GM04504 (cell line): ENCODE measurements at places on chromosomes 5 and 9.

DNA sequence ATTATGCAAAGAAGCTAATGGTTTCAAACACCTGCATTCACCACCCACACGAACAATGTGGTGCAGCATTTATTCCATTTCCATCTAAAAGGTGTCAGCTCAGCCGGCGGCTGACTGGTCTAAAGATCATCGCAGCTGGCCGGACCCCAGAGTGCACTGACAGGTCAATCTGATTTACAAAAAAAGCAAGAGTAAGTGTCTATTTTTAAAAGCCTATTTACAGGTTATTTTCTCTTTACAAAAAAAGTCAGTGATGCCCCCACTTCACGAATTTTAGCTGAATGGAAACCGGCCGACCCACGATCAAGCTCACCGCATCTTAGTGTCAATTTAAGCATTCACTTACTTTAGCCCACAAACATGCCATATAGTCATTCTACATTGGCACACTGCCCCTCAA, 58.3 kb downstream of the SEMA4D start:
- DNase-seq, result no peak

- DNase-seq, result no peak
Observed at GRCh38 chr5:54832858-54833257, 152.5 kb downstream of the ESM1 start.

- no peak for DNase-seq
Observed at GRCh38 chr9:33158843-33159776, 8.0 kb downstream of the B4GALT1 start.

GRCh38 chr5:102542057-102542456, 43.3 kb upstream of the SLCO6A1 start:
- no peak for DNase-seq

GRCh38 chr5:95895771-95896170, 65.9 kb downstream of the ELL2 start:
- no peak for DNase-seq

DNA sequence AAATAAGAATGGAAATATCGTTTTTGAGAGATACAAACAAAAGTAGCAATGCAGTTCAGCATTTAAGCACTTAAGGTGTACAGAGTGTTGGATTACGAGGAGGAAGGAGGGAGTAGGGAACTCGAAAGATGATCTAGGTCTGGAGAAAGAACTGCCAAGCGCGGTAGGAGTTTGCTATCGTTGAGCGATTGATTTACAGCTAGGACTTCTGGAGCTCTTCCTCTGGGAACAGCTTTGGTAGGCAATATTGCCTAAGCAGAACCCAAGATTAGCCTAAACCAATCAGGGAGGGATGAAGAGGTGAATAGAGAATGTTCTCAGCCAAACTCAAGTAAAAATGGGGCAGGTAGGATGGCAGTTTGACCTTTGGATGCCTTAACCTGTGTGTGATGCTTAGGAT, 965 bp downstream of the CLTA start:
- no peak for DNase-seq

GRCh38 chr9:3023449-3023848, 179.6 kb upstream of the PUM3 start:
- no peak for DNase-seq

- DNase-seq, result no peak
Observed at GRCh38 chr5:93782978-93783377, 41.6 kb upstream of the POU5F2 start.

DNA sequence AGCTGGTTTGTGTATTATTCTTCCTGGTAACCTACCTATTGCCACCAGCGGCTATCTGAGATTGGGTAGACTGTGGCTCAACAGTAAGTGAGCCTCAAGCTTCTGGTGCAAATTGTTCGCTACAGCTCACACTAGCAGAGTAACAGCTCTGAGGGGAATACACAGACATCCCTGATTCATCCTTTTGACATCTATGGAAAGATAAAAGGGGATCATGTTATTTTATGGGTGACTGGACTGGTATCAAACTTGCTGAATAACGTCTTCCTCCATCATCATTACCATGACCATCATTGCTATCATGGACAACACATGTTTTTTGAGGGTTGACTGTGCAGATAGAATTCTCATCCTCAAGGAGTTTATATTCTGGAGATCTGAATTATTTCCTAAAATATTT, 129.6 kb downstream of the PIK3R1 start:
- DNase-seq, result no peak

GRCh38 chr9:108673386-108673785, 182.4 kb downstream of the ACTL7B start:
- DNase-seq, result peak; percentile 48

DNA sequence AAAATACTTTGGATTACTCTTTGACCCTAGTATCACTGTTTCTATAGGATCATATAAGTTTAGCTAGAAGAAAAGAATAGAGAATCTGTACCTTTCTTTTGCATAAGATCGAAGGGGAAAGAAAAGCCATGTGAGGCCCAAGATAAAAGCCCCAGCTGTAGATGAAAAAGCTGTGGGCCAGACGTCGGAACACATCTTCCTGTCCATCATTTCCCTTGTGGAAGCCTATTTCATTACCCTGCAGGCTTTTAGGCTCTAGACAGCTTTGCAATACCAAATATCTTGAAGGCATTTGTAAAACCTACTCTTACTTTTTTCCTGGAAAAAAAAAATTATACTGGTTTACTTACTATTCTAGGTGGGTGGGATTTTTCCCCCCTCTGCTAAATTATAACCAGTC, 10.0 kb downstream of the PALM2AKAP2 start:
- no peak for DNase-seq

DNA sequence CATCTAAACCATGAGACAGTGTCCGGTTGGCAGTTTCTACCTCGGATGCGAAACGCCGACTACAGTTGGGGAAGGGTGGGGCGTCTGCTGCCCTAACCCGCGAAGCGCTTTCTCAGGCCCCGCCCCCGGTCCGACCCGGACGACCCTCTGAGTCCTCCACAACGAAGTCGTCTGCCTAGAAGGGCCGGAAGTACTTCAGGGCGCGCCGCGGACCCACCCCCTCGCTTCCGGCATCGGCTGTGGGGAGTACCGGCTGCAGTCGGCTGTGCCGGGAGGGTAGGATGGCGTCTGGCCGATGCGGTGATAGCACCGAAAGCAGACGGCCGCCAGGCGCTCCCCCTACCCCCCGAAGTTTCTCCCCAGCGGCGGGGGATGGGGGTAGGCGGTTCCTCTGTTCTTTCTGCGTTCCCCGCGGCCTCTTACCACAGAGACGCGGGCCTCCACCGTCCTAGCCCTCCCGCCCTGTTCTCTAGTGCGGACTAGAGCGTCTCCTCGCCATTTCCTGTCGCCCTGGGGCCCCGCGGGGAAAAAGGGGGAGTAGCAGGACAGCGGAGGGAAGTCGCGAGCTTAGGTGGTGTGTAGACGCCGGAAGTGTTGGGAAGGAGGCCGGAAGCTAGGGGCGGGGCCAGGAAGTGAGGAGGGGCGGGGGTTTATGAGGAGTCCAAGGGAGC, at the start of gene TRIM41:
TRIM41 (plus strand) TSS at position 224 of the 671 bp plus-strand sequence. CDS start 719 bp downstream, outside the sequence.
- DNase-seq, result peak; percentile 93

- DNase-seq, result peak; percentile 72
Observed at GRCh38 chr9:69976152-69976551, 67.5 kb upstream of the MAMDC2 start.

DNA sequence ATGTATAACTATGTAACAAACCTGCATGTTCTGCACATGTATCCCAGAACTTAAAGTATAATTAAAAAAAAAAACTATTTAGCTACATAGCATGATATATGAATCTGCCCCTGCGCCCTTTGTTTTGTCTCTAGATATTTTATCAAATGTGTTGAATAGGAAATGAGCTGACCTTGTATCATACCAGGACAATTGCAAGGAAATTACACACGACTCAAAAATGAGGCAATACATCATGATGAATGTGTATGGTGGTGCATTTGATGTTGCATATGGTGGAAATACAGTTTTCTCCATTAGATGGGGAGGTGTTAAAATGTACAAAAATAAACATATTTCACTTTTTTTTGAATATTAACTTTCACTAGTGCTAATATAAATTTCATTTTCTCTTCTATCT, 28.6 kb upstream of the CEP78 start:
- DNase-seq, result no peak

DNA sequence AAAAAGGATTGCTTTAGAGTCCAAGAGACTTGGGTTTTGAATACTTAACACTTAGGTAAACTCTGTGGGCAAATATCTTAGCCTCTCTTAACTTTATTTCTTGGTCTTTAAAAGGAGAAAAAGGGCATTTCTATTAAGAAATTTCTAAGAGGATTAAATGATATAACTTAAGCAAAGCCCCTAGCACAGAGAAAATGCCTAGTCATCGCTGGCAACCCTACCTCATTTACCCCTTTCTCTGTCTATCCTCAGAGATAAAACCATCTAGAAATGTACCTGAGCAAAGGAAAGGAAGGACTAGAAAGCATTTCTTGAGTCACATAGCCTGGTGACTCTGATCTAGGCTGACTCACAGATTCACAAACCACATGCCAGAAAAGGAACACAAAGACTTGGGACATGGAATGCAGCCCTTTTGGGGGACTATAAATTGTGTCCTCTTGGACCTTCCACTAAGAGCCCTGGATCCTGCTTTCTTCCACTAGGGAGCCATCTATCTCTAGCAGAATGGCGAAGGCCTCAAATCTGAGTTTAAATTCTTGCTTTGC, 120.6 kb downstream of the FOXD1 start:
- DNase-seq, result no peak

GRCh38 chr5:73686912-73687311, 60.9 kb downstream of the ARHGEF28 start:
- no peak for DNase-seq

DNA sequence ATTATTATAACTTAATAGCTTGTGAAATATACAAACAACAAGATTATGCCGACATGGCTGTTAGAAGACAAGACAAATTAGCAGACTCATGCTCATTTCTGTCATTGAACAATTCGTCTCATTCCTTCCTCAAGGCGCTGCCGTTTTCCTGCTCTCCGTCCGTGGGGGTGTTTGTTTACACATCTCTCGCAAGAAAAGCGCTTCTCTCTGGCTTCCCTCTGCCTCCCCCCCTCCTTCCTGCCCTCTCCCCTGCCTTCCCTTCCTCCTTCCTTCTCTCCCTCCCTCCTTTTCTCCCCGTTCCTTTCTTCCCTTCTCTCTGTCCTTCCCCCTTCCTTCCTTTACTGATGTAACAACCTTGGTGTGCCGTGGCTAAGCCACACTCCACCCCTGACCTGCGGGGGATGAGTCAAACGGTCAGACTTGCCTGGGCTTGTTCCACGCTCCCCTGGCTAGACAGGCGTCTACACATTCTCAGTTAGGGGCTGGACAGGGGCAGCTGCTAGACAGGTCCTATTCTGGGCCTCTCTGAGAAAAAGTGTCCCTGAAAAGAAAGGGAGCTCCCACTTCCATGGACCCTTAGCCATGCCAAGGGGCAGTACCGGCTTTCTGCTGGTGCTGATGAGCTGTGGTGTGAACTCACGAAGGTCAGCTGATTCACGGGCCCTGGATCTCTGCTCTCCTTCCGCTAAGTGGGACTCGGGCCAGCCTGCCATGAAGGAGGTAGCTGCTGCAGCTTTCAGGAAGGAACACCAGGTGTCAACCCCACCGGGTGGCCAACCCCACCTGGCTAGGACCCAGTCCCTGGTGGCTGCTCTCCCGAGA, 32.0 kb upstream of the SPTLC1 start:
- peak; percentile 83 for DNase-seq

- peak; percentile 100 for DNase-seq
Observed at GRCh38 chr5:132389585-132390286, 20.2 kb downstream of the SLC22A5 start.

GRCh38 chr9:132020272-132020671, 59.4 kb downstream of the MED27 start:
- DNase-seq, result no peak
